SK-N-SH (cell line): ENCODE measurements at places on chromosomes 3 and 15. TPM values are rescaled to one million over a fixed set of nuclear protein-coding genes. Genes with fewer than 3 reads are reported as not detected.

Gene RGMA
- 0.76 and 1.5 TPM in 2 replicates for polyA plus RNA-seq

Gene TGM4
- 0.12 and 0.13 TPM in 2 replicates for polyA plus RNA-seq

- DNase-seq: no peak
Measured at GRCh38 chr15:35427091-35427490, 118.9 kb downstream of the DPH6 start.

DNA sequence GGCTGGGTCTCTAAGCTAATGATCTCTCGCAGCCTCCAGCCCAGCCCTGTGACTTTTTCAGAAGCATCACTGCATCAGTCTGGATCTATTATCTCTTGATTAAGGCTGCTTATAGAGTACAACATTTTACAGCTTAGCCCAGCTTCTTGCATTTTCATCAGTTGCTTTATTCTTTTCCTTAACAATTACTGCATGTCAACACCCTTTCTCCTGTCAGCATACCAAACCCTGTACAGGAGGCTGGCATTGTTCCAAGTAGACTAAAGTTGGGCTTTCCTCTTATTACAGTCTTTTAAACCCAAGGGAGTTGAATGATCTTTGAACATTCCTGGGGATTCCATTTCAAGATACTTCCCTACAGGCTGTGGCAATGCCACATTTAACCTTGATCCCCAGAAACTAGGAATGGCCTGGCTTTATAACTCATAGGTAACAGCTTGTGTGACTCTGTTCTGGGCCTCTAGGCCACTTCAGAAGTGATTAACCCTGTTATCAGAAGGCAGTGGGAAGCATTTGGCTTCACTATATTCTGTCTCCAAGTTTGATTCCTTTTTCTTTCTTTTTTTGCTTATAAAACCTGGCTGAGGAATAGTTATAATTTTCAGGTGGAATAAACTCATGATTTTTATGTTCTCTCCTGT lies 182.9 kb downstream of the KCNMB2 start:
- no peak for DNase-seq

GRCh38 chr15:34239151-34239808 lies 14.5 kb downstream of the EMC4 start:
- no peak for DNase-seq

- peak; percentile 73 for DNase-seq
Measured at GRCh38 chr3:12044860-12045259, 40.7 kb downstream of the SYN2 start.

- DNase-seq: no peak
Measured at GRCh38 chr3:49120096-49120437, 556 bp downstream of the USP19 start.

DNA sequence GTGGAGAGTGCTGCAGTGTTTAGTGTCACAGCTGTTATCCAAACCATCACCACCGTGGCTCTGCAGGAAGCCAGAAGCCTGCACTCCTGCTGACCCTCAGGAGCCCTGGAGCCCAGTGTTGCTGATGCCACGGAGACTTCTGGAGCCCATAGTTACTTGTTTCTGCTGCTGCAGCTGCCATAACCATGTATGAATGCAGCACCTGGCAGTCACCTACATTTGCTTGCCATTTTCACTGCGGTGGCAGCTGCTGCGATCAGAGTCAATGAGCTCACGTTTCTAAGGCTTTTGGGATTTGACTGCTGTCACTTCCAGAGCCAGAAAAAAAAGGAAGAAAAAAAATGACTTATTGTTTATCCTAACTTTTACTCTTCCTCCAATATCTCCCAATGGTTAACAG lies 299.2 kb upstream of the THRB start:
- no peak for DNase-seq

DNA sequence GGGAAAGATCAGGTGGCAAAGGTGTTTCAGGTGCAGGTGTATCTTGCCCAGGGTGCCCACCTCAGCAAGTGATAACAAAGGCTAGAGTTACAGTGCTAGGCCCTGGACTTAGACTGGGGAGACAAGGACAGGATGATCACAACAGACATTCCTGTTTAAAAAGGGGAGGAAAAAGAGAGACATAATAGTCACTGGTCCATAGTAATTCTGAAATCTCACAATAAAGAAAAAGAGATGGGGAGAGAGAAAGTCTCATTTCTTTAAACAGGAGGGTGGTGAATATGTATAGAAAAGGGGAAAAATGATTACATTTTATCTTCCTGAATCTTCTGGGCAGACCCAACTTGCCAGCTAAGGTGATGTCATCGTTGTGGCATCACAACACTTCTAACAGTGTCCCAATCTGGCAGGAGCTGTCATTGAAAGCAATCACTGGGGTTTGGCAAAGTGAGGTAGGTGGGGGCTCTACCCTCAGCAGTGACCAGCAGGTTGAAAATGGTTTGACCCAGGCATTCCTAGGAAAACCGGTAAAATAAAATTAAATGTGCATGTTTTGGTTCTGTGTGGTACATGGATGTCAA lies 99.5 kb downstream of the ZNF621 start:
- DNase-seq: no peak

DNA sequence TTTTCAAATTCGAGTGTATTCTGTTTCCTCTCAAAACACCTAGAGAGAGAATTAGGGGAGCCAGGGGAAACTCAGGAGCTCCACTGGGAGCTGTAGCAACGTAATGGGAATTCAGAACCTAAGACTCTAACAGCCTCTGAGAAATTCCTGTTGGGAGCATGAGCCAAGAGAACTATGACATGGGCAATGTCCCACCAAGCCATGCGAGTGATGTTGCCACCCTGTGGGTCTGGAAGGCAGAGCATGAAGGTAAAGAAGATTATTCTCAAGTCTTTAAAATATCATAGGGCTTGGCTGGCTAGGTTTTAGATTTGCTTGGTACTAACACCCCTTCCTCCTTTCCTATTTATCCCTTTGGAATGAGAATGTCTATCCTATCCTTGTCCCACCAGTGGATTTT lies 392.6 kb upstream of the ADAMTS9 start:
- no peak for DNase-seq

DNA sequence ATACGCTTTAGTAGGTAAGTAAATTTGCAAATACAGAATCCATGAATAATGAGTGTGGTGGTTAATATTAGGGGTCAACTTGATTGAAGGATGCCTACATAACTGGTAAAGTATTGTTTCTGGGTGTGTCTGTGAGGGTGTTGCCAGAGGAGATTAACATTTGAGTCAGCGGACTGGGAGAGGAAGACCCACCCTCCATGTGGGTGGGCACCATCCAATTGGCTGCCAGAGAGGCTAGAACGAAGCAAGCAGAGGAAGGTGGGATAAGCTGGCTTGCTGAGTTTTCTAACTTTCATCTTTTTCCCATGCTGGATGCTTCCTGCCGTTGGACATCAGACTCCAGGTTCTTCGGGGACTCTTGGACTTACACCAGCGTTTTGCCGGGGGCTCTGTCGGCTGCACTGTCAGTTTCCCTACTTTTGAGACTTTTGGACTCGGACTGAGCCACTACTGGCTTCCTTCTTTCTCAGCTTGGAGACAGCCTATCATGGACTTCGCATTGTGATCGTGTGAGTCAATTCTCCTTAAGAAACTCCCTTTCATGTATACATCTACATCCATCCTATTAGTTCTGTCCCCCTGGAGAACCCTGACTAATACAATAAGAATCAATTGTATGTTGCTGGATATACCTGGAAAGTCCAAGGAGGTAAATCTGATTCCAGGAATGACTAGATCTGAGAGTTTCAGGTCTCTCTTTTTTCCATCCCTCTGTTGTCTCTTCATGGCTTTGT lies 25.8 kb upstream of the NEDD4 start:
- no peak for DNase-seq

GRCh38 chr3:52507359-52507758 lies 12.2 kb downstream of the STAB1 start:
- DNase-seq: no peak

- no peak for DNase-seq
Measured at GRCh38 chr3:64224826-64225610, at the start of gene PRICKLE2. TSS of gene PRICKLE2 (minus strand) at chr3:64225466. CDS start at chr3:64198927, 26,539 bp downstream.

- DNase-seq: no peak
Measured at GRCh38 chr3:46209746-46210470, 1.8 kb upstream of the CCR1 start.

GRCh38 chr3:160808838-160809237 lies 52.8 kb downstream of the PPM1L start:
- DNase-seq: no peak

DNA sequence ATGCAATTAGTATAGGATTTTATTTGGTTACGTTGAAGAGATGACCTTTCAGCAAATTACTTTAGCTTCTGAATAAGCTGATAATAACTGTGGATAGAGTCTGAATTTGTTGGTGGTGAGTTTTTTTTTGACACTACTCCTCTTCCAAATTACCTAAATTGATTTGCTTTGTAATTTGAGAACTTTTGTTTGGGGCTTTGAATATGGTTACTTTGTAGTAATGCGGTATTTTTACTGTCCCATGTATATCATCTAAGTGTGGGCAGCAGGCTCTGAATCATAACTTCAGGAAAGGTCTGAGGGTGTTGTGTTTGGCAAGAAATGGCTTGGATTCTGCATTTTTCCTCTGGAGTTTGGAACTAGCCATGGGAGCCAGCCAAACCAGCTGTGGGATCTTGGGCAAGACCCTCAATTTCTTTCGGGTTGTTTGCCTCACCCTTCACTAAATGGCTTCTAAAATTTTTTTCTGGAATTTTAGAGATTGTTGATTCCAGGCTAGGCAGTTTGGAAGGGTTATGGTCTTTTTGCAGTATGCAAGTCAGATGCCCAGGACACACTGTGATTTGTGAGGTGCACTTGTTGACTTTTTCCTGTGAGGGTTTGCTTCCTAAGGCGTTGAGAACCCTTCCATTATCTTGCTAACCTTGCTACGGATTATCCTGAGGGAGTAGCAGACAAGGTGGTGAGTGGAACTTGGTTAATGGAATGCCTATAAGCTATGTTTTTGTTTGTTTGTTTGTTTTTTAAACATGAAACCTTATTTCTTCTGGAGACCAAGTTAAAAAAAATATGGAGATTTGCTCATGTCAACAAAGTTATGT lies 10.4 kb downstream of the PTPRG start:
- no peak for DNase-seq

GRCh38 chr3:40718681-40719080 lies 193.9 kb downstream of the ZNF621 start:
- no peak for DNase-seq

GRCh38 chr3:45978006-45978761 lies 17.4 kb downstream of the FYCO1 start:
- no peak for DNase-seq

DNA sequence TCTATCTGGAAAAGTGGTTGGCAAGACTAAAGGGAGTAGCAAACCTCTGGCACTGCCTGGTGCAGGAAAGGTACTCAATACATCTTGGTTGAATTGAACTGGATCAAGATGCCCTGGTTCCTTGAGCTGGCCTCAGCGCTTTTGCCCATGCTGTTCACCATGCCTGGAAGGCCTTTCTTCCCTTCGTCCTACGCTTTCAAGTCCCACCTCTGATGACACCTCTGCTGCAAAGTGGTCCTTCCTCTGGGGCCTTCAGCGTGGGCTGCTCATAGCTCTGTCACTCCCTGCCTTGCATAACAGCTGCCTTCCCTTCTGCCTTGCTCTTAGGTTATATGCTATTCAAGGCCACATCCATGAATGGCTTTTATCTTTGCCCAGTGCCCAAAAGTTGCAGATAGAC lies 23.0 kb downstream of the ITGA11 start:
- no peak for DNase-seq

DNA sequence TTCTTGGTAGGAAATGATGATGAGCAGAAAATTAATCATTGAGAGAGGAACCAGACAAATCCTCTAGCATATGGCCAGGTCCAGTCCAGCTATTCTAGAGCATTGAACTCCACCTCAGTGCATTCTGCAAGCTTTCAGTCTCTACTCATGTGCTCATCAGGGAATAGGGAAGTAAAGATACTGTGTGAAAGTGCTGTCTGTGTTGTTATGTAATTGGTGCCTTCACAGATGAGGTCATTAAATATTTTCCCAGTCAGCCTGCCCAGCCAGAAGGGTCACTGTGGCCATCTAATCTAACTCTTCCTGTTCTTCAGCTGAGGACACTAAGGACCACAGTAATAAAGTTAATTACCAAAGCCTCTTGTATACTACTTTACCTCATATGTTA lies 28.2 kb downstream of the C3orf62 start:
- DNase-seq: no peak

DNA sequence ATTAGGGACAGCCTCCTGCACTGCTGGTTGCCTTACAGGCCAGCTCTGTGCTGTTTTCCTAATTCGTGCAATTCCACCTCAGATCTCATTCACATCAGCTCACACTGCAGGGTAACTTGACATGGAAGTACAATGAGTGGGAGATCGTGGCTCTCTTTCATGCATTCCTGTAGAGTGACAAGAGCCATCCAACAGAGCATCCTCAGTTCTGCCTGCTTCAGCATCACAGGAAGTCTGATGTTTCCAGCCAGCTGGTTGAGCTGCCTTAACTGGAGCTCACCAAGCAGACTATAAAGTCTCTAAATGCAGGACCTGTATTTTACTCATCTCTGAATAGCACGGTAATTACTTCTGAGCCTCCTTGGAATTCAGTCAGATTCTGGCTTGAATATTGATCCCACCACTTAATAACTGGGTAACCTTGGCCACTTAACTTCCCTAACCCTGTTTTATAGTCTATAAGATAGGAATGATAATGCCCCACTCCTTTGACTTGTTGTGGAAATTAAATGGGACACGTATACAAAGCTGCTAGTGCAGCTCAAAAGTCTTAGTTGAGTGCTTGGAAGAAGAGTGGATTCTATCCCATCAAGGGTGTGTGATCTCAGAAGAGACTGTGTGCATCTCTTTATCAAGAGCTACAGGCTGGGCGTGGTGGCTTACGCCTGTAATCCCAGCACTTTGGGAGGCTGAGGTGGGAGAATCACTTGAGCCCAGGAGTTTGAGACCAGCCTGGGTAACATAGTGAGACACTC lies 1.4 kb upstream of the DIS3L start:
- no peak for DNase-seq

- no peak for DNase-seq
Measured at GRCh38 chr15:41334293-41335120, 1.8 kb downstream of the NUSAP1 start.

DNA sequence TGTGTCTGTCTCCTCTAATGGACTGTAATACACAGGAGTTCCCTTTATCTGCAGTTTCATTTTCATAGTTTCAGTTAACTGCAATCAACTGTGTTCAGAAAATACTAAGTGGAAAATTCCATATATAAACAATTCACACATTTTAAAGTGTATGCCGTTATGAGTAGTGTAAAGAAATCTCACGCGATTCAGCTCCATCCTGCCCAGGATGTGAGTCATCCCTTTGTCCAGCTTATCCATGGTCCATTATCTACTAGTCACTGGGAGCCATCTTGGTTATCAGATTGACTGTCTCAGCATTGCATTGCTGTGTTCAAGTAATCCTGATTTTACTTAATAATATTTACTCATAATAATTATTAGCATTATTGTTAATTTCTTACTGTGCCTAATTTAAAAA lies 14.5 kb downstream of the ZPLD1 start:
- DNase-seq: no peak
